ENCODE measurements at places on chromosomes 6 and 20.

GRCh38 chr6:11653028-11653583 is 115.6 kb downstream of the TMEM170B start:
- DNase-seq: no peak

DNA sequence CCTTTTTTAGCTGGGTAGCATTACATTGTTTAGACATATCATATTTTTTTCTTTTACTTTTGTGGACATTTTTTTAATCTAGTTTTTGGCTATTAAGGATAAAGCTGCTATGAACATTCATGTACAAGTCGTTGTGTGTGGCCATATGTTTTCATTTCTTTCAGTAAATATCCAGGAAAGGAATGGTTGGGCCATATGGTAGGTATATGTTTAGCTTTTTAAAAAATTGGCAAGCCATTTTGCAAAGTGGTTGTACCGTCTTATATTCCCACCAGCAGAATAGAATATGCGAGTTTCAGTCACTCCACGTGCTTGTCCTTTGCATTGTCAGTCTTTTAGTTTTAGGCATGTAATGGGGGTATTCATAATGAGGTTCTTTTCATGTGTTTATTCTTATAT is 106.3 kb upstream of the NOX3 start:
- DNase-seq: peak; percentile 37

DNA sequence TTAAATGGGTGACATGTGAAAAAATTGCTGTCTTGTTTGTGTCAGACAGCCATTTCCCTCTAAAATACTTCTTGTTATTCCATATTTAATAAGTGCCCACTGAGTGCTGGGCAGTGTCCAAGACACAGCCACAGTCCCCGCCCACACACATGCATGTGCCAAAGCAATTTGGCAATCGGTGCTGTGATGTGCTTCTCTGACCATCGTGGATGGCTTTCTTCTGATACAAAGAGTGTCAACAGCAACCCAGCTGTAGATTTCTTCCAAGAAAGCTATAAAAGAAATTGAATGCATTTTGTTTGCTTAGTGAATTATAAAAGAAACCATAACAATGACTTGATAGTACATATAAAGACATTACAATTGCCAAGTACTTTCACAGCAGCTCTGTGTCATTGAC is 140.5 kb upstream of the ATXN1 start:
- DNase-seq: no peak

GRCh38 chr6:8387942-8388437 is 47.4 kb downstream of the SLC35B3 start:
- DNase-seq: peak; percentile 15

DNA sequence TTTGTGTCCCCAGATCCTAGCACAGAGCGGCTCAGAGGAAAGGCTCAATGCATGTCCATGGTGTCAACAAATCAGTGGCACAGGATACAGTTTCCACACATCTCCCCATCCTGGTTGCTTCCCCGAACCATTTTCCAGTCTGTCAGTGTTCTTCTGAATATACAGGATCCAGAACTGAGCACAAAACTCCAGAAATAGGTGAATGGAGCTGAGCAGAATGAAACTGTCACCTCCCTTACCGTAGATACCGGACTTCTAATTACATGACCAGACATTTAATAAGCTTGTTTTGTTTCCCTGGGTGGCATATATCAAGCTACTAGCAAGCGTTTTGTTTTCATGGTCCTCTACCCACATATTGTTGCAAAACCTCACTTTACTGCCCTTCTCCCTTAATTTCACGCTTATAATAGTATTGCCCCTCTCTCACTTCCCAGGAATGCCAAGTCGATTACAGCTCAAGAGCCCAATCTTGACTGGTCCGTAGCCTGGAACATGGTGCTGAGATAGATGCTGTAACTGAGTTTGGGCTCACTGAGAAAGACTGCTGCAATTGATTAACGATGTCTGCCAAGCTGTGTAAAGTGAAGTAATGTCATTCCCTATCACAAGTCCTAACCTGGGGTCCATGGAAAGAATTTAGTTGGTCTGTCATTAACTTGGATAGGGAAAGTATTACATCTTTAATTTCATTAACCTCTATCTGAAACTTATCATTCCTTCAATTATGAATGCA is 12.0 kb upstream of the SCRT2 start:
- no peak for DNase-seq

DNA sequence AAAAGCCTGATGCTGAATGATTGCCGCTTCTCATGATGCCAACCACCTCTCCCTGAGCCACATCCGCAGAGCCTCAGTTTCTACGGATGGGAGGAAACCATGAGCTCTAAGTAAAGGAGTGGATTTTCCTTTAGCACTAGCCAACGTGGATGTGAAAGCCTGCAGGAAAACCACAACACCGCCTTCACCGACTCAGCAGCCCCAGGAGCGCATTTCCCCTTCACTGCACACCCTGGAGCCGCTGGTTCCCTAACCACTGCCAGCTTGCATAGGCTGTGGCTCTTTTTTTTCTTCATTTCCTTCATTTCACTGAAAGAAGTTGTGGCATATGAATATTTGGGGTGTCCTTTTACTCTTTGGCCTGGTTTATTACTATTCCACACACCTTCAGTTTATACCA is 50.5 kb upstream of the SSTR4 start:
- DNase-seq: no peak

GRCh38 chr6:25928562-25929324 is 1.7 kb downstream of the SLC17A2 start:
- no peak for DNase-seq

DNA sequence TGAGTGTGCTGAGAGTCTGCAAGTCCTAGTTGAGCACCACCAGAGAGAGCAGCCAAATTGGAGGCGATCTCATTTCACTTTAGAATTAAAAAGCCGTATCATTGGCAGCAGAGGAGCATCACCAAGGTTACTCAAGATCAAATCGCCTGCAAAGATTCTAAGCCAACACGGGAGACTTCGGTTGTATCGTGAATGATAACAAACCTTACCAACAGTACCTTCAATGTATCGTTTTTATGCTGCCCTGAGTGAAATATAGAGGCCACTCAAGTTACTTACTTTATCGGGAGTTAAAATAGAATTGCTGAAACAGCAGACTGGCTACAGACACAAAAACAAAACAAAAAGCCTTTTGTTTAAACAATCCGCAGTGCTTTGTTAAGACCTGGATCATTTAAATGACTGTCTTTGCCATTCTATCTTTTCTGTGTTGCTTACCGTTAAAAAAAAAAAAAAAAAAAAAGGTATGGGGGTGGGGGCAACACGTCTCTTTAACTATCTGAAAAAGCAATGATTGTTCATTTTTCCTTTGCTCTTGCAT is 14.2 kb downstream of the NHSL1 start:
- DNase-seq: no peak

DNA sequence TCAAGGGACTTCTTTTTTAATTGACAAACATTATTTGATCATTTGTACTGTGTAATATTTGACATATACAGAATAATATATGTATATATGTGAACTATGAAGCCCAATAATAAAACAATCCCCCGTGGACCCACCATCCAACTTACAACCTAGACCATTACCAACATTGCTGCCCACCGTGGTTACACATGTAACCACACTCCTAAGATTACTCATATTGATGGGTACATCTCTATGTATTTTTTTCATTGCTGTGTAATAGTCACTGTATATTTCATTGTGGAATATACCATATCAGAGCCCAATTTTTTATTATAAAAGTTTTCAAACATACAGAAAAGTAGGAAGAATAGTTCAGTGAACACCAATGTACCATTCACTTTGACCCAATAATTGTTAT is 94.3 kb downstream of the RTN4IP1 start:
- DNase-seq: no peak

Measured in NCI-H2171 treated with DMSO at 0.1 percent for 48 hours (cell line).